Stimulated activated CD4-positive, alpha-beta T cell treated with anti-CD3 and anti-CD28 coated beads, Interleukin-4, amount 100 ng/mL, for 1 hour (primary cell): ENCODE measurements at places on chromosomes 1 and 21.

GRCh38 chr1:244598611-244599010 is 54.3 kb upstream of the DESI2 start:
- DNase-seq = no peak

- DNase-seq = no peak
Observed at GRCh38 chr1:168920456-168921094, 185.9 kb upstream of the ATP1B1 start.

GRCh38 chr1:6133146-6133895 is 46.8 kb downstream of the CHD5 start:
- no peak for DNase-seq

GRCh38 chr1:6033986-6034749 is 11.5 kb upstream of the KCNAB2 start:
- peak; percentile 47 for DNase-seq

DNA sequence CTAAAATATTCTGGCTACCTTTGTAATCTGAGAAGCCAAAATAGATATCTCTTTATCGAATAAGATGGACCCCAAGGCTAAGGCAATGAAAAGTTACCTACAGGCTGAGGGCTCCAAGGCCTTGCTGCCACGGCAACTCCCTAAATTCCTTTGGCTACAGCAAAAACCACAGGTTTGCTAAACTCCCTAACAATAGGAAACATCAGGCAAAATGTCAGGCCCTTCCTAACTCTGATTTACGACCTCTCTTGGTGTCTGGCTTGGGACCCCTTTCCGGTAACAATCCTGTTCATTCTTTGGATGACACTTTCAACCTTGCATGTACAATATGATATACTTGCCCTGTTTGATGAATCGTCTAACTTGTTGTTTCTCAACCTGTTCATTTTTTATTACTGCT is 11.3 kb upstream of the OR2T8 start:
- DNase-seq = no peak

GRCh38 chr1:163227126-163227525 is 24.4 kb upstream of the RGS5 start:
- DNase-seq = no peak

- no peak for DNase-seq
Observed at GRCh38 chr1:31811605-31812004, 4.2 kb downstream of the SPOCD1 start.

DNA sequence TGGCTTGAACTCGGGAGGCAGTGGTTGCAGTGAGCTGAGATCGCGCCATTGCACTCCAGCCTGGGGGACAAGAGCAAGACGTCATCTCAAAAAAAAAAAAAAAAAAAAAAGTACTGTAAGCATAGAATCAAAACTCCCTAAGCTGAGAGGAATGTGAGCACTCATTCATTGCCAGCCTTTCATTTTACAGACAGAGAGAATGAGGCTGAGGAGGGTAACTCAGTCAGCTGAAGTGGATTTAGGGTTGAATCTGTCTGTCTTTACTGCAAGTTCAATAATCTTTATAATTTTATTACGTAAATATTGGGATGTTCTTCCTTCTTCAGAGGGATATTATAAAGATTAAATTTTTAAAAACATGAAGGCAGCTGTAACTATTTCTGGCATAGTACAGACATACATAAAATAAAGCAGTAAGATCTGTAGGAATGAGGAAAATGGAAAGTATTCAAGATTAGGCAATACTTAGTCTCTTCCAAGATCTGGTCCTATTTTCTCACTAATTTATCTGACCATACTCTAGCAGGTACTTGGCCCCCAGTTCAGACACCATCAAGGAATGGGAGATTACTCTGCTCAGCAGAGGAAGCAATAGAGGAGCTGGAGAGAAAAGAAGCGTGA is 24.1 kb upstream of the MNDA start:
- no peak for DNase-seq

GRCh38 chr1:72648465-72648864 is 366.1 kb upstream of the NEGR1 start:
- DNase-seq = no peak

GRCh38 chr1:97352936-97353382 is 567.9 kb downstream of the DPYD start:
- no peak for DNase-seq

- no peak for DNase-seq
Observed at GRCh38 chr1:176789571-176790090, 326.7 kb downstream of the PAPPA2 start.

- no peak for DNase-seq
Observed at GRCh38 chr1:25504706-25505595, 38.5 kb upstream of the LDLRAP1 start.

- no peak for DNase-seq
Observed at GRCh38 chr1:67608661-67609576, 76.1 kb upstream of the GADD45A start.

GRCh38 chr1:33735624-33736023 is 128.3 kb upstream of the HMGB4 start:
- DNase-seq = no peak

DNA sequence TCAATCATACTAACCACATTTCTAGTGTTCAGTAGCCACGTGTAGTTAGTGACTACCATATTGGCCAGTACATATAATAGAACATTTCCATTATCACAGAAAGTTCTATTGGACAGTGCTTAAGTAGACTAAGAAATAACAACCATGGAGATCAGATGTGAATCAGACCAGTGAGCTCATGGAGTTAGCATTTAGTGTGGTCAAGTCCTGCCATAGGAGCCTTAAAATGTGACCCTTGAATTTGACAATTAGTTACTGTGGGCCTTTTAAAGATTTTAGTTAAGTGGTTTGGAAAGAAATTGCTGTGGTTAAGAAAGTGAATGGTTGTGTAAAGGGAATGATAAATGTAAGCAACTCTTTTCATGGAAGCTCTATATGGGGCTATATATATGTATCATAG is 123.4 kb downstream of the POU2F1 start:
- DNase-seq = no peak

DNA sequence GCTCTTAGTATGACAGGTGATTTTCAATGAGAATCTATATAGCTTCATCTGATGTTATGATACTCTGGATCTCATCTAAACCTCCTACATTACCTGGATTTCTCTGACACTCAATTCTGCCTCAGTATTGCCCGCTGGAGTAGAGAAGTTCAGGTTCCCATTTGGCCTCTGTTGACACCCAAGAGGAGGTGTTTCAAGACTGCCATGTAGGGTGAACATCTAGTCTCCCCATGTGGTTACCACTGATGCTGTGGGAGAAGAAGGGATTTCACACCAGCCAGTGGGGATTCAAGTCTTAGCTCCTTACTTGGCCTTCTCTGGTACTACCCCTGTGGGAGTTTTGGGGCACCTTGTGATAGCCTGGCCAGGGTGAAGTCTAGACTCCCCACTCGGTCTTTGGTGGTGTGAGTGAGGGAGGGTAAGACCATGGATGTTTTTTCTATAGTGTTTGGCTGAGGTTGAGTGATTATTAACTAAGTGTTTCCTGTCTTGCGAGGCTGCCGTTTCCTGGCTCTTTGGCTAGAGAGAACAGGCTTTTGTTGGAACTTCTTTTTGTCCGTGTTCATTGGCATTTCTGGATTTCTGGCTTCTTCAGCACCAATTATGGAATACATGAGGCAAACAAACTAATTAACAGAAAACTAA is 90.7 kb downstream of the RHOU start:
- no peak for DNase-seq

- no peak for DNase-seq
Observed at GRCh38 chr1:25985171-25985570, 12.7 kb downstream of the PAFAH2 start.
